Activated CD8-positive, alpha-beta T cell treated with anti-CD3 and anti-CD28 coated beads for 36 hours (primary cell): ENCODE measurements at places on chromosomes 6 and 20.

DNA sequence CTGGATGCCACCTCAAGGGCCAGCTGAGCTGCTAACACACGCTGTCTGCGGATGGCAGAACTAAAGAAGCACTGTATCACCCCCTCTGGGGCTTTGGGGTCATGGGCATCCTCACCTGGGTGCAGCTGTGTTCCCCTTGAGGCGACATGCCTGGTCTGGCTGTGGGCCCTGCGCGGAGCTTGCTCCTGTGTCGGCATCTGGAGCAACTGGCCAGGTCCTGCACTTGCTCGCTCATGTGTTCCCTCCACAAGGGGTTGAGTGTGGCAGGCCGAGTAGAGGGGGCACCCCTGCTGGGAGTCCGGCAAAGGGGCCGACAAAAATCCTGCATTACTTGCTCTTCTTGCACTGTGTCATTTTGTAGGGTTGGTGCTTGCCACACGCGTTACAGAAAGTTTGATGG, 189.0 kb downstream of the CDKAL1 start:
- no peaks in the 10 kb centered on the region for H3K27me3 ChIP-seq
- H3K4me3 ChIP-seq = no peak overlapping the region
- H3K36me3 ChIP-seq = peaks cover 18% of the 10 kb centered on the region
- DNase-seq = no peak

- no peaks in the 10 kb centered on the region for H3K27me3 ChIP-seq
- H3K4me3 ChIP-seq = no peak overlapping the region
- H3K36me3 ChIP-seq = peaks cover 12% of the 10 kb centered on the region
- no peak for DNase-seq
- H3K4me1 ChIP-seq = peaks cover 17% of the 10 kb centered on the region
- H3K27ac ChIP-seq = no peak overlapping the region
Measured at GRCh38 chr6:5681480-5681879, 325.2 kb downstream of the NRN1 start.

DNA sequence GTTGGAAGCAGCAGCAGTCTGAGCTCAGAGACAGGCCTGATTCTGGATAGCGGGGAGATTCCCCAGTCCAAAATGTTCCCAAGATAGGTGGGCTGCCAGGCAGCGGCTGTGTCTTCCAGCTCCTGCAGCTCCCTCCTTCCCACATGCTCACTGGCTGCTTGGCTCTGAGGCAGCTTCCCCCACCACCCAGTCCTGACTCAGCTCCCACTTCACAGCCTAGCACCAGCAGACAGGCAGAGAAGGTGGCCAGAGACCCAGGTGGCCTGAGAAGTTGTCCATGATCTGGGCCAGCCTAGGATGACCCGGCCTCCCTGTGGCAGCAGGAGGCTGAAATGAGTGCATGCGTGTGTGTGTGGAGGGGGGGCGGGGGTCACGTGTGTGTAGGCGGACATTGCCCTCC, 94.9 kb downstream of the MDGA1 start:
- no peak overlapping the region for H3K4me3 ChIP-seq
- DNase-seq = no peak
- H3K36me3 ChIP-seq = no peaks in the 10 kb centered on the region
- H3K4me1 ChIP-seq = no peaks in the 10 kb centered on the region

- no peak for DNase-seq
- no peaks in the 10 kb centered on the region for H3K36me3 ChIP-seq
- no peak overlapping the region for H3K4me3 ChIP-seq
- H3K4me1 ChIP-seq = no peaks in the 10 kb centered on the region
Measured at GRCh38 chr6:51528556-51528955, 558.9 kb downstream of the PKHD1 start.

GRCh38 chr6:128057541-128057940, 156.7 kb upstream of the THEMIS start:
- no peak for DNase-seq
- peaks cover 2% of the 10 kb centered on the region for H3K4me1 ChIP-seq
- no peaks in the 10 kb centered on the region for H3K27me3 ChIP-seq
- H3K27ac ChIP-seq = no peak overlapping the region
- peaks cover 13% of the 10 kb centered on the region for H3K36me3 ChIP-seq
- H3K4me3 ChIP-seq = no peak overlapping the region

DNA sequence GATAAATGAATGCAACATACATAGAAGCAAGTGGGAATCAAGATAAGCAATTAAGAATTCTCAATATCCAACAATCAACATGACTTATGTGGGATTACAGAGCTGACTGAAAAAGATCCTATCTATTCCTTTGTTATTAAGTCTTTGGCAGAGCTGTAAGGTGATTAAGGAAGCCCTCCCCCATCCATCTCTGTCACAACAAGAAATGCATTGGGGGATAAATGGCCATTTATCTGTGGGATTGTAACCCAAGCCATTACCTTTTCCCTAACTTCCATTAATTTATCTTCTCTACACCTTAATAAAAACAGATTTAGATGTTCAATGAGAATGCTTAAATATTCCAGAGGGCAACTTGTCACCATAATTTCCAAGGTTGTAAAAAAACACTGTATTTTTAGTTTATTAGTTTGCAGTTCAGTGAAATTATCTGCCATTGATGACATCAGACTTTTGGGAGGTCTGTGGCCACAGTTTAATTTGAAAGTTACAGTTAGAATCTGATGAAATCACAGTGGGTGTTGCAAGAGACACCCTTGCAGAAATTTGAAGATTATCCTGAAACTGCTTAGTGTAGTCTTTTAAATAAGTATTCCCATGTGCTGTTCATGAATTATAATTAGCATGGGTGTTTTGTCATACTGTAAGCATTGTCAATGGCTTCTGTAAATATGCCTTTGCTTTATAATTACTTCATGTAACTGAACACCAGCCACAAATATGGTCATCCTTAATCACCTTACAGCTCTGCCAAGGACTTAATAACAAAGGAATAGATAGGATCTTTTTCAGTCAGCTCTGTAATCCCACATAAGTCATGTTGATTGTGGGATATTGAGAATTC, 49.4 kb upstream of the FYN start:
- peaks cover 32% of the 10 kb centered on the region for H3K4me1 ChIP-seq
- no peak for DNase-seq
- no peak overlapping the region for H3K4me3 ChIP-seq
- peak overlapping the region; percentile 71 for H3K27ac ChIP-seq
- no peaks in the 10 kb centered on the region for H3K36me3 ChIP-seq

DNA sequence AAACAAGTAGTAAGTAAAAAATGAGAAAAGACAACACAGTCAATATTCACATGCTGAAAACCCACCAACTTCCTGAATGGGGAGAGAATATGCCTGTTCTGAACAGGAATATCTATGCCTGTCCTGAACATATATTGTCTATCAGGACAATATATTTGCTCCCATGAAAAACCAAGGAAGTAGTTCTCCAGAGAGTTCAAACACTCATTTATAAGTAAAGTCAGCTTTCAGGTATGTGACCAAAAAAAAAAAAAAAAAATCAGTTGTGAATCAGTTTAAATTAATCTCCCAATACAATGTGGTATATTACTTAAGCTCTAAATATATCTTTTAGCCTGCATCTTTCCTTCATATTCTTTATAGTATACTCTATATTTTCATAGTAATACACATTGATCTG, 119.5 kb downstream of the MYB start:
- no peak overlapping the region for H3K27ac ChIP-seq
- no peaks in the 10 kb centered on the region for H3K27me3 ChIP-seq
- H3K4me3 ChIP-seq = no peak overlapping the region
- peaks cover 33% of the 10 kb centered on the region for H3K4me1 ChIP-seq

GRCh38 chr20:38138086-38138778, 26.8 kb downstream of the TGM2 start:
- H3K36me3 ChIP-seq = no peaks in the 10 kb centered on the region
- H3K27me3 ChIP-seq = no peaks in the 10 kb centered on the region
- peaks cover 7% of the 10 kb centered on the region for H3K4me1 ChIP-seq
- no peak overlapping the region for H3K4me3 ChIP-seq
- no peak overlapping the region for H3K27ac ChIP-seq

GRCh38 chr6:124430740-124431318, 531.4 kb upstream of the RNF217 start:
- H3K36me3 ChIP-seq = no peaks in the 10 kb centered on the region
- no peak overlapping the region for H3K4me3 ChIP-seq
- no peak overlapping the region for H3K27ac ChIP-seq

GRCh38 chr20:54648421-54649142, 173.2 kb downstream of the DOK5 start:
- no peak for DNase-seq
- no peak overlapping the region for H3K27ac ChIP-seq
- H3K4me1 ChIP-seq = no peaks in the 10 kb centered on the region
- H3K4me3 ChIP-seq = no peak overlapping the region
- H3K27me3 ChIP-seq = peaks cover 9% of the 10 kb centered on the region

- H3K27ac ChIP-seq = no peak overlapping the region
- no peaks in the 10 kb centered on the region for H3K36me3 ChIP-seq
- no peak overlapping the region for H3K4me3 ChIP-seq
- peaks cover 19% of the 10 kb centered on the region for H3K4me1 ChIP-seq
- no peak for DNase-seq
- peaks cover 39% of the 10 kb centered on the region for H3K27me3 ChIP-seq
Measured at GRCh38 chr6:148445620-148446019, 103.0 kb downstream of the SASH1 start.

- H3K36me3 ChIP-seq = peaks cover 25% of the 10 kb centered on the region
- DNase-seq = no peak
- H3K27ac ChIP-seq = no peak overlapping the region
- H3K27me3 ChIP-seq = no peaks in the 10 kb centered on the region
- H3K4me3 ChIP-seq = no peak overlapping the region
- H3K4me1 ChIP-seq = peaks cover 5% of the 10 kb centered on the region
Measured at GRCh38 chr6:5656226-5656625, 350.5 kb downstream of the NRN1 start.

- no peak overlapping the region for H3K4me3 ChIP-seq
- peaks cover 17% of the 10 kb centered on the region for H3K4me1 ChIP-seq
- H3K36me3 ChIP-seq = no peaks in the 10 kb centered on the region
- DNase-seq = no peak
- H3K27ac ChIP-seq = peak overlapping the region; percentile 12
Measured at GRCh38 chr20:51715163-51715855, 52.9 kb downstream of the ATP9A start.

DNA sequence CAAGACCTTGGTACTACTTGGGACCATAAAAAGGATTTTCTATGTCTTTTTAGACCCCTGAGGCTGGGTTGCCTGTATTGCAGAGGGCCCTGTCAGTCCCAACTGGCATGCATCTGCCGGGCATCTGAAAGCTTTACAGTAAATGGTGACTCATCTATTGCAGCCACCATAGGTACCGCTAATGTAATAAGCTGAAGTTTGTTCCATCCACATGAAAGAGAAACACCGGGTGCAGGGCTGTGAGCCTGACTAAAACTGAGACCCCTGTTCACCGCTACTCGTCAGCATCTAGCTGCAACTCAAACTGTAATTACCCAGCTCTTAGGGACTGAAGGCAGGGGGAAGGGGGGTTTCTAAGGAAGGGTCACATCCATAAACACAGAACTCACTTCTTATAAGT, 49.5 kb downstream of the TRERF1 start:
- peaks cover 69% of the 10 kb centered on the region for H3K4me1 ChIP-seq
- no peak overlapping the region for H3K4me3 ChIP-seq
- H3K36me3 ChIP-seq = no peaks in the 10 kb centered on the region
- H3K27ac ChIP-seq = peak overlapping the region; percentile 56
- H3K27me3 ChIP-seq = no peaks in the 10 kb centered on the region

GRCh38 chr6:6878887-6879585, 228.7 kb upstream of the RREB1 start:
- no peak for DNase-seq
- no peaks in the 10 kb centered on the region for H3K36me3 ChIP-seq
- no peak overlapping the region for H3K27ac ChIP-seq

GRCh38 chr6:134719911-134720310, 230.0 kb downstream of the ALDH8A1 start:
- no peak overlapping the region for H3K27ac ChIP-seq
- no peaks in the 10 kb centered on the region for H3K4me1 ChIP-seq
- no peaks in the 10 kb centered on the region for H3K36me3 ChIP-seq
- H3K27me3 ChIP-seq = peaks cover 3% of the 10 kb centered on the region
- H3K4me3 ChIP-seq = no peak overlapping the region

DNA sequence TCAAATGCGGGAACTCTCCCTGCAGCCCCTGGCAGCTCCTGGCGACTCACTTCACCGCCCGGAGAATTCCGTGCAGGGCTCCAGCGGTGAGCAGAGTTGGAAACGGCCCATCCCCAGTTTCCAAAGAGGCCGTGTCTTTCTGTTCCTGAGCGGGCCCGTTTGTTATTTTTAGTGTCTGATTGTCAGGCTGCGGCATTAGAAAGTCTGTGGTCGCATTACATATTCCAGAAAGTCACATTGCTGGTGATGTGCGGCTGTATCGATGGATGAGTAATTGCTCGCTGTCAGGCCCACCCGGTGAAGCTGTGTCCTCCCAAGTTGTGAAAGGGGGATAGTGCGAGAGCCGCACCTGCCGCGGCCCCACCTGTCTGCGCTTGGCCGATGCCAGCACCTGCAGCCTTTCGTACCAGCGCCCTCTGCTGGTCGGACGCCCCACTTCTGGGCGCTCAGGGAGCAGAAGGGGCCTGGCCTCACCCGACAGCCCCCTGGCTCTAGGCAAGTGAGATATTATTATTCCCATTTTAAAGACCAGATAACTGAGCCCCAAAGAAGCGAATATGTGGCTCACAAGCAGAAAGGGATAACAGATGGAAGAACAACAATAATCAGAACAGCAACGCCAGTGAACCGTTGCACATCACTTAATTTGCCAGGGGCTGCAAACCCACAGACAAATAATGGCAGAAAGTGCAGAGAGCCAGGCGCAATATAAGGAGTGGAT, 244.9 kb downstream of the TSHZ2 start:
- H3K36me3 ChIP-seq = no peaks in the 10 kb centered on the region
- H3K4me3 ChIP-seq = no peak overlapping the region
- peaks cover 17% of the 10 kb centered on the region for H3K4me1 ChIP-seq
- H3K27me3 ChIP-seq = peaks cover 1% of the 10 kb centered on the region
- H3K27ac ChIP-seq = no peak overlapping the region
- peak; percentile 82 for DNase-seq

DNA sequence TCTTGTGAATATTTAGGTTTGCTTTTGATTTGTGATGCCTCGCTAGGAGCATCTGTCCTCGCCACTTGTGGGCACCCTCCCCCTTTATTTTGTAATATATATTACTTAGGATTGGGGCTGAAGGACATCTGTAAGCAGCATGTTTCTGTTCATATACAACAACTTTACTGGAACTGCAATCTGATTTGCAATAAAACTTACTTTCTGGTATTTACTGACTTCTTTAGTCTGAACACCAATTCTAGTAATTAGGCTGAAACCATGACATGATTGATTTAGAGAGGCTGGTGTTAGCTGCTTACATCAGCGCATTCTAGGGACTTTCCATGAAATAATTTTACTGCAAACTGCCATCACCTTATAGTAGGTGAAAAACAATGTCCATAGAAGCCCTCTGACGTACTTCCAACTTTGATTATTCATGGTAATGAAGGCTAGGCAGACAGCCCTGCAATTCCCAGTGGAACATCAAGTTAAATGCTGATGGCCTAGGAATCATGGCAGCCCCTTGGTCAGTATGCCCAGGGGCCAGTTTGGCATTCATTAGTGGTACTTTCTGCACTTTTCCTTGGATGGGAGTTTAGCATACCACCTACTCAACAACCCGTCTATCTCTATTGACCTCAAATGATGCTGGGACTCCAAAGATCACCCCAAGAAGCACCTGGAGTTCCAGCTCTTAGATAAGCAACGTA, 132.9 kb upstream of the MCHR2 start:
- H3K27ac ChIP-seq = no peak overlapping the region
- H3K36me3 ChIP-seq = no peaks in the 10 kb centered on the region
- peaks cover 3% of the 10 kb centered on the region for H3K27me3 ChIP-seq
